Stimulated activated CD8-positive, alpha-beta memory T cell treated with anti-CD3 and anti-CD28 coated beads, Interleukin-4, amount 100 ng/mL, for 4 hours (primary cell): ENCODE measurements at places on chromosomes 2 and 18.

DNA sequence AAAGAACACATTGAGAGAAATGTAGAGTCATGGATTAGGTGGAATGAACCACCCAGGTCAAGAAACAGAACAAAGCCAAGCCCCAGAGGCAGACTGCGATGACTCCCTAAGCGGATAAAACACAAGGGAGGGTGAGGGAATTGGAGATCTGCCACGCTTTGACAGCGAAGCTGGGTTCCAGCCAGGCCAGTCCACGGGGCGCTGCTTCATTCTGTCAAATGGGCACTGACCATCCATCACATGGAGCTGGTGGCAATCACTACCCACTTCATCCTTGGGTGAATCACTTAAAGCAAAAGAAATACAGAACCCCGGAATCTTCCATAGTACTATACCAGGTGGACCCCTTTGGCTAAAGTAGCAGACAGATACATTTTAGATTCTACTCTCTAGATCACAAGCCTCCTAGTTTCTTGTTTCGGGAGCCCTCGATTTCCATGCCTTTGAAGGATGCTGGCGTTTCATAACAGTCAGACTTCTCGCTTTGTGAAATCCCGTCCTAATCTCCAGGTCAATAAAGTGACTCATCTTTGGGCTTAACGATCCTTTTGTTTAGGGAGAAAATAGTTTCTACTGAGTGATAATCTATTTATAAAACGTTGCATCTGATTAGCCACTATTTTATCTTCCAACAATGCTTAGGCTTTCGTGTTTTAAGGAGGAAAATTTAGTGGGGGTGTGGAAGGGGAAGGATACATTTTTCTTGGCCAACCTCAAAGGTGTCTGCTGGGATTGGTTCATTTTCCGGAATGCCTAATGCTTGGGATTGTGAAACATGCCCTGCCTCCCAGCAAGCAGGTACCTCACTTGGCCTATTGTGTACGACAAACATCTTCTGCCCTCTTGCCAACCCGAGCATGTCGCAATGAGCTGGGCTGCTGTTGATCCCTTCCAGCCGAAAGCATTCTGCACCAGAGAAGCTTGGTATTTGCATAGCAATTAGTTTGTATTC, 44.1 kb upstream of the HDAC4 start:
- DNase-seq = no peak

DNA sequence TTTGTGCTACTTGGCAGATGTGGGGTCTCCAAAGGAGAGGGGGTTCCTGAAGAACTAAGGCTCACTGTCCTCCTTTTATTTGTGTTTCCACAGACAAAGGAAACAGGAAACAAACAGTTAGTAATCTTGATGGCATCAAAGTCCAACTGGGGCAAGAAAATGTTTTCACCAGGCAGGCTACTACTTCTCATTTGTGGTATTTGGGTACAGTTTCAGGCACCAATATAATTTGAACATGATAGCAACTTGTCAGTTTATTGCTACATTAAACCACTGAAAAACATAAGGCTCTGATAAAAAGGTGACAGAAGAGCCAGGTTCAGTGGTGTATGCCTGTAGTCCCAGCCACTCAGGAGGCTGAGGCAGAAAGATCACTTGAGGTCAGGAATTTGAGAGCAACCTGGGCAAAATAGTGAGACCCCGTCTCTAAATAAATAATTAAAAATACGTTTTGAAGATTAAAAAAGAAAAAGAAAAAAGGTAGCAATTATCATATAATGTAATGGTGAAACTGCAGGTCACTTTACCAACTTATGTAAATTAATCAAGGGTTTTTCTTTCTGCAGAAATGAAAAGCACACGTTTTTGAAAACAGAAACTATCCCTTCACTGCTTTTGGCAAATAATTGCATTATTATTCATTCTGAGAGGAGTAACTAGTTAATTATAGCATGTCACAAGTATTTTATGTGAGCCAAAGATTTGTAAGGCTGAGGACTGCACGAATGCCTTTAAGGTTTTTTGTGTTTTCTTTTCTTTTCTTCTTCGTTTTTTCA, 157.5 kb upstream of the CAVIN2 start:
- no peak for DNase-seq

GRCh38 chr18:10231220-10231619, 223.2 kb upstream of the APCDD1 start:
- no peak for DNase-seq

GRCh38 chr2:3279236-3279960, 98.2 kb downstream of the EIPR1 start:
- DNase-seq = no peak

DNA sequence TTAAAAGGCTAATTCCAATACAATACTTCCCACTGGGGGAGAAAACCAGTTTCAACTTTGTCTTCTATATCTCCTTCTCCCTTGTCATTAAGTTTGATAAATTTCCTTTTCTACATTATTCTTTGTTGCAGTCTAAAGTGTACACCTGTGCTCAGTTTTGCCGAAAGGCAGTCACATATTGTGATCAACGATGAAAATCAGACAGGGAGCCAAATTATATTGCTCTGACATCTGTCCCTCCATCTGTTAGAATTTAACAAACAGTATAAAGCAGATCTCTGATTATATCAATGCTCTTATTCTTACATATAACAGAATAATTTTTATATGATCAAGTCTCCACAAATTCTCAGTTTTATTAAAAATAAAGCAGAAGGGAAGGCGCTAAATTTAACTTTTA, 496.7 kb downstream of the NRXN1 start:
- DNase-seq = no peak

GRCh38 chr2:197200762-197201058, 109.9 kb downstream of the ANKRD44 start:
- DNase-seq = no peak

GRCh38 chr18:68992719-68993482, 195.0 kb downstream of the CCDC102B start:
- no peak for DNase-seq

GRCh38 chr2:220785178-220785577, 786.9 kb downstream of the EPHA4 start:
- DNase-seq = no peak
